ENCODE measurements at places on chromosomes 2 and 18. TPM values are rescaled to one million over a fixed set of nuclear protein-coding genes. Genes with fewer than 3 reads are reported as not detected.

The CASP8 gene
- 55.5 TPM for total RNA-seq

The EVX2 gene
- not detected for total RNA-seq

- DNase-seq: no peak
- H3K36me3 ChIP-seq: peaks cover 57% of the 10 kb centered on the region
- H3K27me3 ChIP-seq: no peaks in the 10 kb centered on the region
- no peak overlapping the region for H3K27ac ChIP-seq
- no peak overlapping the region for H3K4me3 ChIP-seq
Measured at GRCh38 chr2:96188821-96189526, 19.7 kb downstream of the STARD7 start.

- no peak for DNase-seq
- H3K4me3 ChIP-seq: no peak overlapping the region
- no peak overlapping the region for H3K27ac ChIP-seq
- H3K4me1 ChIP-seq: no peaks in the 10 kb centered on the region
Measured at GRCh38 chr2:150621526-150622213, 134.2 kb upstream of the RND3 start.

- no peaks in the 10 kb centered on the region for H3K27me3 ChIP-seq
- H3K4me3 ChIP-seq: no peak overlapping the region
- H3K27ac ChIP-seq: no peak overlapping the region
- DNase-seq: no peak
Measured at GRCh38 chr2:88711897-88712296, 20.4 kb downstream of the RPIA start.

GRCh38 chr2:195486987-195487644 is 169.9 kb upstream of the SLC39A10 start:
- no peak overlapping the region for H3K27ac ChIP-seq
- H3K36me3 ChIP-seq: no peaks in the 10 kb centered on the region
- H3K4me3 ChIP-seq: no peak overlapping the region
- no peaks in the 10 kb centered on the region for H3K27me3 ChIP-seq
- peaks cover 13% of the 10 kb centered on the region for H3K4me1 ChIP-seq
- no peak for DNase-seq

DNA sequence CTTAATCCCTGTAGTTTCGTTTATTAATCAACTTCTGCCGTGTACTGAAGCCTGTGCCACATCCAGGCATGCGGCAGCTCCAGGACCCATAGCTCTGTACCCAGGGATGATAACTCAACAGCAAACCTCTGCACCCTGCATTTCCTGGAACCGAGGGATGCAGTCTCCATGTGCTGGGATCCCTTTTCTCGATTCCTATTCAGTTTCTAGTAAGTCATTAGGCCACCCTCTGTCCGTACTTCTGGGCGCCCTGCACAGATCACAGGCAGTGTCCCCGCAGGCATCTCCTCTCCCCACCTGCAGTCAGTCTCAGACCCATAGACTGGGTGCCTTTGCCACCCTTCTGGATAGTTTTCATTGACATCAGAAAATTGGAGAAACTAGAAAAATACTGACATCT is 18.8 kb downstream of the TMEM18 start:
- no peaks in the 10 kb centered on the region for H3K36me3 ChIP-seq
- DNase-seq: no peak
- no peak overlapping the region for H3K27ac ChIP-seq
- H3K4me1 ChIP-seq: peaks cover 32% of the 10 kb centered on the region

The TDRD15 gene
- total RNA-seq: 0.04 TPM

Measured in CD8-positive, alpha-beta memory T cell (primary cell).